ENCODE measurements at places on chromosomes 4 and X.

- DNase-seq: no peak
Measured at GRCh38 chr4:94488670-94489069, 36.9 kb downstream of the PDLIM5 start.

GRCh38 chr4:71470524-71470923 lies 131.7 kb downstream of the SLC4A4 start:
- DNase-seq: no peak

GRCh38 chr4:11542952-11543351 lies 114.3 kb upstream of the HS3ST1 start:
- no peak for DNase-seq

- no peak for DNase-seq
Measured at GRCh38 chr4:106162278-106162677, 153.7 kb downstream of the TBCK start.

DNA sequence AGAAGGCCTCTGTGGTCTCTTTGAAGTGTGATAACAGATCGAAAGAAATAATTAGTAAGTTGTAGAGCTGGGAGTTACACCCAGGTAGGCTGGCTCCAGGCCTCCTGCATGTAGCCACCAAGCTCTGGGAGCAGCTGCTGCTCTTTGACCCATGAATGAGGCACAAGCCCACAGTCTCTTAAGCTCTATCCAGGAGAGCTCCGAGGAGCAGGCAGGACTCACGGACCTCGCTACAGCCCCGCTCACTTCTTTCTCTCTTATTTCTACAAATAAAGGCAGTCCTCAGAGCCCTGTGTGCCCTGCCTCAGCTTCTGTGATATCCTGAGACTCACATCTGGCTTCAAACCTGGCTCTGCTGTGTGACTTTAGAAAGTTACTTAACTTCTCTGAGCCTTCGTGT lies 86.9 kb downstream of the EVC start:
- no peak for DNase-seq

DNA sequence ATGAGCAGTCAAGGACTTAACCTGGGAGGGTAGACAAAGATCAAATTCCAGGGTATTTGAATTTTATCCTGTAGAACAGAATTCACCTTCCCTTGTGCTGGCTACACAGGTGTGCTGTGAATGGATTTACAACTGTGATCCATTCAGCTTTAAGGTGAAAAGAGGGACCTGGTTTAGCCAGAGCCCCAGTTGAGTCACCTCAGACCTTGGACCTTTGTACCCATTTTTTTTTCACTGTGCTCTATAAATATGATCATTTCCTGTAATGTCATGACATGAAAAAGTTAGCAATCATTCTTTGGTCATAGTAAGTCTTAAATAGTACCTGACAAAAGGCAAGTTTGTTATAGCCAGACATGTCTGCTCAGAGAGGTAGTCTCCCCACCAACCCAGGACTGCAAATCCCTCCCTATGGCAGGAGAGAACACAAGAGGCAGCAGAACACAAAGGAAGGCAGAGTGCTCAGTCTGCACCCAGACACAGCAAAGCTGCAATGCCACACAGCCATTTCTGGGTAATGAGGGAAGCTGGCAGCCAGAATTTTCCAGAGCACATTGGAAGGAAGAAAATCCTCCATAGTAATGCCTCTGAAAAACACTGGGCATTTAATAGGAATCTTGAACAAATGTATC lies 77.9 kb downstream of the CXXC4 start:
- DNase-seq: peak; percentile 42

GRCh38 chrX:152641256-152641875 lies 3.7 kb downstream of the GABRQ start:
- peak; percentile 84 for DNase-seq

GRCh38 chrX:121389976-121390714 lies 342.7 kb downstream of the GLUD2 start:
- no peak for DNase-seq

DNA sequence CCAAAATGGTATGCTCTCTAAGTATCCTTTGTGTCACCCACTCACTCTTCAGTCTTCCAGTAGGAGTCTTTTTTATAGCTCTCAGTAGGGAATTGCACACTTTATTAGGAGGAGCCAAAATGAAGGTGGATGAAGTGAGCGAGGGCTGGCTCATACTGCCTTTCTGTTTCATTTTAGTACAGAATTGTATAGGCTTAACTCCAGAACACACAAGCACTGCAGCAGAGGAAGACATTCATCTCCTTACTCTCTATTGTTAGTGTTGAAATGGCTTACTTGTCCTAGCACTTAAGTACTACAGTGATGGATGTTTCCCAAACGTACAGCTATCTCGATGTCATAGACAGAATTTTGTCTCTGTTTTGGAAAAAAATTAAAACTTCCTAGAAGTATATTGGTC lies 327.3 kb upstream of the ATOH1 start:
- no peak for DNase-seq

- DNase-seq: peak; percentile 2
Measured at GRCh38 chr4:35175894-35176293, 1068.4 kb downstream of the ARAP2 start.

GRCh38 chr4:162151386-162151785 lies 12.4 kb downstream of the FSTL5 start:
- no peak for DNase-seq

DNA sequence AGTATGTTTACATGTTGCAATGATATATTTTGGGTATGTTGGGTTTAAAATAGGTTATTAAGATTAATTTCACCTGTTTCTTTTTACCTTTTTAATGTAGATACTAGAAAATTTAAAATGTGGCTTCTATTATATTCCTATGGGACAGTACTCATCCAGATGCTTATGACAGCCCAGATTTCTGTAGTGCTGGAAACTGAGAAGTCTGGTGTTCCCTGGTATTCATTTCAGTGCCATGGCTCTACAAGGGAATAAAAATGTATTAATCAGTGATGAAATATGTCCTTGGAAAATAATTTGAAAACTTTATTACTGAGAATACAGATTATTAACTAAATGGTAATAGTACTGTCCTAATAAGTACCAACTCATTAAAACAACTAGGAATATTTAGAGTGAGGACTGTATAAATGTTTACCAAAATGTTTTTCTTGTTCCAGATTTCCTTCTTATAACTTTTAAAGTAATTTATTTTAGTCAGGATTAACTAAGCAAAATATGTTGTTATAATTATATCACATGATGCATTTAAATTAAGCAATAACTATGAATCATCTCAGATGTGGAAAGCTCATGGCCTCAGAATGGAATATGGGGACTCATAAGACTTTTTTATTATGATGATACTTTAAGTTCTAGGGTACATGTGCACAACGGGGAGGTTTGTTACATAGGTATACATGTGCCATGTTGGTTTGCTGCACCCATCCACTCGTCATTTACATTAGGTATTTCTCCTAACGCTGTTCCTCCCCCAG lies 25.3 kb downstream of the ARHGAP24 start:
- DNase-seq: no peak

DNA sequence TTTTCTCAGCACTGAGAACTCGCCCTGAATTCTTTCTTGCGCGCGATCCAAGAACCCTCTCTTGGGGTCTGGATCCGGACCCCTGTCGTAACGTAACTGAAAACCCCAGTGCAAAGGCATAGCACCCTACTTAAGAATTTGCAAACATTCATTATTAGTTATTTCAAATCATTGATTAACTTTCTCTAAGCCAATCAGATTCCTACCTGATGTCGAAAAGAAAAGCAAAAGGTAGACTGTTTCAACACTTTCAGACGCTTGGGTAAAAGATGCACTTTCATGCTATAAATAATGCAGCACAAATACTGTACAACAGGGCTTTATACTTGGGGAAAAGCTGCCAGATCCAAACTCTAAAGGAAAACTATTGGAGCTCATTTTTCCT lies 817 bp upstream of the WDR19 start:
- no peak for DNase-seq

DNA sequence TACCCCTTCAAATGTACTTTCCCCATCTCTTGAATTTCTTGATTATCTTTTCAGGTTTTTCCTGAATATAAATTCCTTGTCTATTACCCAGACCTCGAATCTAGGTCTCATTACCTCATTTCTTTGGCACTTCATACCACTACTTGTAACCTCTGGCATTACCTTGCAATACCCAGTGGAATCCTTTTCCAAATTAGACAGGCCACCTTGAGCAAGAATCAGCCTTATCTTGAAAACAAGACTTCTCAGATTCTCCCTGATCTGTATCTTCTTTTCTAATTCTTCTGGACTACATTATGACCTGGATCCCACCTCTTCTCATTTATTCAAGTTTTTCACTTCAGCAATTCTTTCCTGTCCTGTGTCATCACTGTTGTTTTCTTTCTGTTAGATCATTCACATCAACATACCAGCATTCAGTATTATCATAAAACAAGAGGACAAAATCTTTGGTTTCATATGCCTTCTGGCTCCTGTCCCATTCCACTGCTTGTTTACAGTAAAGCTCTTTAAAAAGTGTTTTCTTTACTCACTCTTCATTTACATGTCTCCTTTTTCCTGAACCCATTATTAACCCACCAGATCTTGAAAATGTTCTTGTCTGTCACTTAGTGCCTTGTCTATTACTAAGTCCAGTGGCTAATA lies 275.6 kb upstream of the HS3ST1 start:
- no peak for DNase-seq

GRCh38 chrX:71514367-71515037 lies 18.4 kb upstream of the OGT start:
- no peak for DNase-seq

GRCh38 chrX:55801811-55802210 lies 84.3 kb downstream of the RRAGB start:
- DNase-seq: peak; percentile 3

DNA sequence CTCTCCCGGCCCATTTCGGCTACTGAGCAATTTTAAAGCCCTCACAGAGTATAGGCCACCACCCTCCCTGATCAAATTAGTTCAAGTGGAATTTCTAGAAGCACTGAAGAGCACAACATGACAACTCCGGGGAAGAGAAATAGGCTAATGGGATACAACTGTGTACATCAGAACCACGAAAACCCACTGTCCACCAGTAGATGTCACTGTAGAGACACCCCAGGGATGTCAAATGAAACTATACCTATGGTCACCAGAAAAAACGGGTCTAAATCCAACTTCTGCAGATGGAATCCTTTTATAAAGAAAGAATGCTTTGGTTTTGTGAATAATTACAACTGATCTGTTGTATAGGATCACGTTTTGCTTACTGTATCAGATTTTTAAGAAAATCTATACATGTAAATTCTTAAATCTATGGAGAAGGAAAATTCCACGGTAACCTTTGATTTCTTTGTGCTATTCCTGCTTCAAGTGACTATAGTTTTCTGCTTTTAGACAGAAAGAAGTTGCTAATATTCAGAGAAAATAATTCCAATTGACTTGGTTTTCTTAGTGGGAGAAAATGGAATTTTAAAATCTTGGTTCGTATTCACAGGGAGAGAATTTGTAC lies 29.5 kb upstream of the MAP3K15 start:
- DNase-seq: peak; percentile 69

DNA sequence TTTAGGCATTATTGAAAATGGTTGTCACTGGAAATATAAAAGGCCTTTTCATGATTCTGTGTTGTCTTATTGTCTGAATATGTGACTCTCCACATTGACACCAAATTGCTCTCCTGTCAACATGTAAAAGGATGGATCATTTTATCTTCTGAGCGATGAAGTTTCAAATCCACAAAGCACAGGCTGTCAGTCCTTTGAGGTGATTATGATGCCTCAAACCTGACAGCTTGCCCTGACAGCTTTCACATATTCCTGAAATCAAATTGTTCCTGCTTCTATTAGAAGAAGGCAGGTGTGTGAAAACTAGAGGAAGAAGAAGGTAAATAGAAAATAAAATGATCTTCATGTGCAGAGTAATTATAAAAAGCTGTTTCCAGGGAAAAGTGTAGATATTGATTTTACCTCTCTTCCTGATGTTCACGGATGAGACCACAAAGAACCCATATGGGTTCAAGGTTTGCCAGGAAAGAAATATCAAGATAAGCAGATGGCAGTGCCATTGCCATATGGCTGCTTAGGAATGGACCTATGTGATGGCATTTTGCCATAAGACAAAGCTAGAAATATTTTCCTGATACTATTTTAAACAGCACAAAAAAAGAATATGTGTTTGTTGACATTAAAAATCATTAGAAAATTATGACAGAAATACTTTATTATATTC lies 1006.3 kb upstream of the AGA start:
- DNase-seq: no peak

GRCh38 chr4:78661921-78662521 lies 110.5 kb downstream of the ANXA3 start:
- DNase-seq: peak; percentile 18

GRCh38 chr4:8033829-8034528 lies 94.3 kb upstream of the AFAP1 start:
- DNase-seq: no peak

DNA sequence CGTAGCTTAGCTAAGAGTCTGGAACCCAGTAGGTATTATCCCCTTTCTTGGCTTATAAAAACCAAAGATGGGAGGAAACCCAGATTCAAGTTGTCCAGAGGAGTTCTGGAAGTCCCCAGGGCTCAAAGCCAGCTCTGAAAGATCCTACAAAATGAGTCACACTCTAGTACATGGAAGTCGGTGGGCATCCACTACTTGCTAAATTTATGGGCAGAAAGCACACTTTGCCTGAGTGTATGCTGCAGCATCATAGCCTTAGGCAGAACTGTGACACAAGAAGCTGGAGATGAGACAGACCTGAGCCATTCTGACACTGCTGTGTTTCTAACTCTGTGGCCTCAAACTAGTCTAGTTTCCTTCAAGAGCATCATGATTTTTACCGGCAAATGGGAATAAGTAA lies 429.3 kb downstream of the AFF2 start:
- DNase-seq: no peak

DNA sequence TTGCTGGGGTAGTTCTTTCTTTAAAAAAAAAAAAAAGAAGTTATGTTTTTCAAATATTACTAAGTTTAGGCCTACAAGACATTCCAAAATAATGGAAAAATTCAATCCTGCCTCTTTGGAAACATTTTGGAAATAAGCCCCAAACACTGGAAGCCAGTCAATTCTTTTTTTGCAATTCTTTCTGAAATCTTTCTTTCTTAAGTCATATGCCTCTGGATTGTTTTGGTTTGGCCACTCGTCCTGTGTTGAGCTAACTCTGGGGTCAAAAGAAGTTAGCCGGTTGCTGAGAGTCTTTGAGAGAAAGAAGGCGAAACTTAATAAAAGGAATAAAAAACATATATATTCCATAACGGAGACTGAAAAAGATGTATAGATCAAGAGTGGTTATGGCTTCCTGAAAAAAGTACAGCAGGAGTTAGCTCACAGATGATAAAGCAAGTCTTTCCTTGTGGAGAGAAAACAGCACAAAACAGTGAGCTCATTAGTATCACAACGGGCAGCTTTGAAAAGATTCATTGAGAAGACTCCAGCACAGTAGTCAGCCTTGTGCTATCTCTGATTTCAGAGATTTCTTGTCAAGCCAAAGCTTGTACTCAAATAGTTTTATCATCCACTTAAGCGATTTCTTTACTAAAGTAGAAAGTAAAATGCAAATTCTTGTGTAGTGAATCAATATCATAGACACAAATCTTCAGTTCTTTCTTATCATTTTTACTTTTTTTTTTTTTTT lies 64.8 kb downstream of the PLS3 start:
- no peak for DNase-seq

DNA sequence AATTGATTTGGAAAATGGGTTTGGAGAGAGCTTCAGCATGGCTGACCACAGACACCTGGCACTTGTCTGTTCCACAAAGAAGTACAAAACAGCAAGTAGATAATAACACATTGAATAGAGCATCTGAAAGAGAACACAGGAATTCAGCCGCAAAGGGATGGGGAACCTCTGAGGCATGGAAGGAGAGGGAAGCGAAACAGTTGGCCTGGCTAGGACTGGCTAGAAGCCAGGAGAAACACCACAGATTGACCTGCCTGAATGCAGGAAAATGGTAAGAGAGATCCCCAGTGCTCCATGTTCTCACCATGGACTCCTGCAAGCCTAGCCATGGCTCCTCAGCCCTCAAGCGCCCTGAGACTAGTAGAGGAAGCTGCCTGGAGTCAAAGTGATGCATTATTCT lies 169.7 kb upstream of the SH3RF1 start:
- no peak for DNase-seq

Data from GM23338 (cell line).